ENCODE measurements at places on chromosomes 4 and X.

DNA sequence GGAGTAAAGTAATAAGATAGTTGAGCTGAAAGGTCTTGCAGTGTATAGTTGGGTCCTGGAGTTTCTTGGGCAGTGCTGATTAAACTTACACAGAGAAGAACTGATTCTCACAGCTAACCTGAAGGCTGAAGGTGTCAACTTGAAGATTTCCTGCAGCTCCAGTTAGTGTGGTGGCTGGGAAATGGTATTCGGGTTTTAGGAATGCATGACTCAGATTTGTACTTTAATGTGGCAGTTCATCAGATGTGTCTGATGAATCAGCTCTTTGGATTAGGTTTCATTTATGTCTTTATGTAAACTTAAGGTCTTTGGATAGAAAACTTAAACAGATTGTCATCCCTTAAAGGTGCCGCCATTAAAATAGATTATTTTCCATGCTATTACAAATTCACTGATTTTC, 200.0 kb downstream of the IL1RAPL1 start:
- no peak for DNase-seq

GRCh38 chr4:177271915-177272766, 37.5 kb upstream of the NEIL3 start:
- DNase-seq: no peak

GRCh38 chr4:173243321-173243720, 74.7 kb downstream of the GALNT7 start:
- peak; percentile 68 for DNase-seq

DNA sequence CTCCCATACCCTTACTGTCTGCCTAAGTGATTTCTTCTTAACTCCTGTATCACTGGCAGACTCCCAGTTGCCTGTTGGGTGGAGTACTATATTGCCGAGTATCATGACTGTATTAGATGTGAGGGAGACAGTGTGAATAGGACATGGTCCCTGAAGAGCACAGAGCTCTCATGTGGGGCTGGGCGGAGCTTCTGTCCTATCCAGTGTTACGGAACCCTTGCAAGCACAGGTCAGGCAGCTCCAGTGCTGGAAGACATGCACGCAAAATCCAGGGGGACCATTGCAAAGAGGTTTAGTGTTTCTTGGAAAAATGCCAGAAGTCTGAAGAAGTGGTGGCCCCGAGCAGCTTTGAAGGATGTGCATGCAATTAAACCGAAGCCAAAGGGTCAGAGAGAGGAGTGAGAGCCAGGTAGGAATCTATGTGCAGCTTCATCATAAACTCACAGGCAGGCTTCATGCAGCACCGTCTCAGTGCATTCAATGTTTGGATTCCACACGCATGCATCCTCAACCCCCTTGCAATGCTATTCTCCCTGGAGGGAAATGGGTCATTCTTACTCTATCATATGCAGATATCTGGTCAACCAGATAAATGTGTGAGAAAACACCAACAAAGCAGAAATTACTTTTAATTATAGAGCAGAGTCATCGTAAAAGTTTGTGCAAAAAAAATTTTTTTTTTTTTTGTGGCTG, 49.7 kb upstream of the DHRSX start:
- peak; percentile 70 for DNase-seq

GRCh38 chrX:9447906-9448305, 17.0 kb upstream of the TBL1X start:
- no peak for DNase-seq

DNA sequence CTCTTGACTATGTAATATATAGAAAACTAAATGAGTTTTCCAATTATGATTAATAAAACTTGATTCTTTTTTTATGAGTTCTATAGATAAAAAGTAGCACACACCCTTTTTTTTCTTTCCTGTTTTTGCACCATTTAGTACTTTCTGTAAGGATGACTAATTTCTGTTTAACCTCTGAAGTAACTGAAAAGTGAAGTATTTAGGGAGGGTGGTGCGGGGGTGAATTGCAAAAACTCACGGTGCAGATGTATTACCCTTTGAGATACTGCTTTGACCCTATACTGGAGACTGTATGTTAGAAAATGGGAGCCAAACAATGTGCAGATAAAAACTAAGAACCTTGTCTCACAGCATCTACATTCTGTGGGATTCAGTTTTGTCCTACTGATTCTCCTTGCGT, 471.6 kb downstream of the DTHD1 start:
- no peak for DNase-seq

DNA sequence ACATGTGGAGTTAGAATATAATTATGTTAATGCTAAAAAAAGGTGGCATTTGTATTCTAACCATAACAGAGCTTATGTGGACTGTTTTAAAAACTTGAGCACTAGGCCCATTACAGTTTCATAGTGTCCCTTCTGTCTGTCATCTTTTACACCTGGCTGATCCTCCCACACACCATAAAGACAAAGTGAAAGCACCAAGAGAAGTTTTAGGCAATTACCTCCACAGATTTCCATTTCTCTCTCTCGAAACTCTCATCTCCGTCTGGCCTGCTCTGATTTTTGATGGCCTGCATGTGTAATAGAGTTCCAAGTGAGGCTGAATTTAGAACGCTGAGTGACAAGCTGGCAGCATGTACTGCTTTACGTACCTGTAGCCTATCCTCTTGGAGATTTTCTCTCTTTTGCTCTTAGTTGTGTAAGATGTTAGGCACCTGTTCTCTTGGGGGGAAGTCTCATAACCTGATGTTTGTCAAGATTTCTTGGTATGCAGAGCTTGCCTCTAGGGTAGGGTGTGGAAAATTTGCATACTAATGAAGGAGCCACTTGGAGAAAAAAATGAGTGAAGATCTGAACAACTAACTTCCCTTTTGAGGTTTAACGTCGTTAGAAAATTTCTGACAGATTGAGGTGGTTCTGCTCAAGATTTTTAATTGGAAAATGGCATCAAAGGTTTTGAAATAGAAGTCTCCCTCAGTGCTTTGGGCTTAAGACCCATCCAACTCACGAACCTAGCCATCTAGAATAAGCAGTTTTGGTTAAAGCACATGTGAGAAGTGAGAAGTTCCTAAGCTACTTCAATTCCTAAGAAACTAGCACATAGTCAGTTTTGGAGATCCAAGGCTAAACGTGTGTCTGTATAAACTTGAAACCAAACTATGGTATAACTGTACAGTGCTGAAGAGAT, 57.6 kb upstream of the RAP1GDS1 start:
- DNase-seq: no peak

GRCh38 chrX:110310896-110311295, 7.0 kb downstream of the AMMECR1 start:
- DNase-seq: no peak

GRCh38 chr4:77880784-77881183, 18.2 kb downstream of the MRPL1 start:
- DNase-seq: no peak

DNA sequence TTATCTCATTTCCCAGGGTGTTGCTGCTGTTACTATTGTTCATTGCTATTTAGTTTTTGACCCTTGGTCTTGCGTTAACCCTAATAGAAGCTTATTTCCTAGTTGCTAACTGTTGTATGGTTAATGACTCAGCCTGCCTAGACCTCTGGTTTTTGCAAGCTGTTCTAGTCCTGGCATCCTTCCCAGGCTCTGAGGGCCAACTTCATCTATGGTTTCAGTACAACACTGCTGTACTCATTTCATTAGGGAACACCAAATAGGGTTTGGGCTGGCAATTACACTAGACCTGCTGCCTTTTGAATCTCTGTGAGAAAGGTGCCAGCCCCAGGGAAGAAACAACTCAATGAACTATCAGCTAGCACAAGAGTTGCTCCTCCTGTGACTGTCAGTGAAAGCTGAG, 59.6 kb downstream of the DCX start:
- DNase-seq: no peak
